Gastrocnemius medialis (tissue), 4 donors: ENCODE measurements at places on chromosomes 3 and 15.

DNA sequence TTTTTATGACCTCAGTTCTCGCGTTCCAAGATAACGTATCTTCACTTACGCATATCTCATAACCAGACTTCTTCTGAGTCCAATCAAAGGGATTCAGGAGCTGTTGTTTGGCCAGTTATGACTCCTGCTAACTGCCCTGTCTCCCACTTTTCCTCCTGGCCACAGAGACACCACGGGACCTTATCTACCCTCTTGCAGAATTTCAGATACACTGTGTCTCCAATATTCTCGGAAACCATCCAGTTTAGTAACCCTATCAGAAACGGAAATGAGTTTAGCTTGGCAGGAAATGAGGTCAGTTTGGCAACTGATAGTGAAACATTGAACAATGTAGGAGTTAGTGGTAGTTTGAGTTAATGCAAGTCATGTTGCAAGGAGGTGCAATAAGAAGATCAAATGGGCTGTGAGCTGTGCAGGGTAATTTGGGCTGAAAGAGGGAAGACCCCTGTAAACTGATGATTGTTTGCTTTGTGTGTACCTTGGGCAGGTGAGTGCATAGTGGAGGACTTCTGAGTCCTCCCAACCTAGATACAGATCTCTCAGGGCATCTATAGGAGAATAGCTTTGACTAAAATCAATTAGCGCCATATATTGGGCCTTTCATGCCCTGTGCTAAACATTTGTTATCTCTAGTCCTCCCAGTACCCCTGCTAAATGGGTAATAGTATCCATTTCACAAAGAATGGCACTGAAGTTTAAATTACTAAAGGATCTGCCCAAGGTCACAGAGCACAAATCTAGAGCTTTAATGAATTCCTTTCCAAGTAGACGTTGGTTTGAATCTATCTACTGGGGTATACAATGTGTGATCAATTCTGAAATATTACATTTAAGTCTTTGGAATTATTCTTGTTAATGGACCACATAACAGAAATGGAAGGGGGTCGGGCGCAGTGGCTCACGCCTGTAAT, 41.3 kb upstream of the PIK3CB start:
- DNase-seq, result no peak

DNA sequence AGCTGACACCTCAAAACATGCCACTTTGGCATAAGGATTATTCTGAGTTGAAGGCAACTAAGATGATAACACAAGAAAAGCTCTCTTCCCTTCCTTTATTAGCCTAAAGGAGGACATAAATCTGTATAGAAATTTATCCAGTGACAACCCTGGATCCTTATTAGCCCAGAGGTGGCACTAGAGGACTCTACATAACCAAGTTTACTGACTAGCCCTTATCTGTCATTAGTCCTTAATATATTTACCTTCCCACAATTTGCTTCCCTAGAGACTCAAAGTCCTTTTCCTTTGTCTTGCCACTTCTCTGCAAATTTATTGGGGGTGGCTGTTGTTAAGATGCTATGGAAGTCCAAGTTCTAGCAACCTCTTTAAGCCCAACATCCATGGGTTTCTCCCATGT, 26.7 kb downstream of the CEP70 start:
- DNase-seq, result no peak

GRCh38 chr15:31435912-31436628, 109.4 kb downstream of the KLF13 start:
- DNase-seq, result no peak

GRCh38 chr15:40197434-40197833, 36.6 kb downstream of the BUB1B start:
- no peak for DNase-seq

DNA sequence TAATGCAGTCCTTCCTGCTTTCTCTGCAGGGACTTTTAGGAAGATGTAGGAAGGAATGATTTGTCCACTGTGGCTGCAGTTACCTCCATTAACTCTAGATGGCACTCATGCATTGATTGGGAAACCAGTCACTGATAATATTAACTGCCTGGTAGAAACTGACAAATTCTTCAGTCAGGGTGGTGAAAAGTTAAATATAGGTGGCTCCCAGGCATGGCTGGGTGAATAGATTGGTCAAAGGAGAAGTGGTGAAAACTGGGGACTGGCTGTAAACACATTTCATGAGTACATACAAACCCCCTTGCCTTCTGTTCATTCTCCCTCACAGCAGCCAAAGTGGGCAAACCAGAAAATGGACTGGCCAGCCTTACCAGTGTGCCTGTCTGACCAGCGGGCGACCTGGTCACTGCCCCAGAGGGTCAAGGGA, 333.4 kb downstream of the THSD4 start:
- no peak for DNase-seq

DNA sequence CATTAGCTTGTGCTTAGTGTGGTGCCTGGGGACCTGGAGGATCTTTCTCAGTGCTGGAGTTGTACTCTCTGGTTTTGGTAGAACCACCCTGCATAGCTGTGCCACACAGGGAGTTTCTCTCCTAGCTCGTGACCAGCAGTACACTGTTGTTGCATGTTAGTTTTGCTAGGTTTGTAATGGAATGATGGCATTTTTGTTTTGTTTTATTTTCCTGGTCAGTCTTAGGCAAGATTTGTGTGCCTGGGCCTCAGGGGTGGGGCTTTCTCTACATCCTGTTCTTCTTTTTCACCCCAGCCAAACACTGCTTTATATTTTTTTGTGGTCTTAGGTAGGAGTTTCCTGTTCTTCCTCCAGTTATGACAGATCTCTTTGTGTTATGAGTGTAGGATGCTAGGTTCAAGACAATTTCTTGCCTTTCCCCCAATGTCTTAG, 534.5 kb upstream of the KCNMB2 start:
- DNase-seq, result no peak
